Fibroblast of skin of left biceps (primary cell): ENCODE measurements at places on chromosomes 12 and 14.

DNA sequence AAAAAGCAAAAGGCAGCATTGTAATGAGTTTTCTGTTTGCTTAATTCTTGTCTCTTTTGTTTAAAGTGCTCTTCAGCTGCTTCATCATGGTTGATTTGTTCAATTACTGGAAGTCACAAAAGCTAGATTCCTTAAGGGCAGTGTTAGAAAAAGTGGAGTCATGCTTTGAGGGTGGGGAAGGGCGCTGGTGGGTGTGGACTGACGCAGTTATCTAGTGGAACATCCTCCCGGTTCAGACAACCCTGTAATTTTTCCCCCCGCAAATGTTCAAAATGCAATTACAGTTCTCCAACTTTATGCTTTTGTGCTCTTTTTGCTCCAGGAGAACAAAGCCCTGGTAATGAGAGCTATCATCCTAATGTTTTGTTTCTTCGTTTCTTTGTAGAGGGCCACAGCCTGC, 2.1 kb downstream of the AKAP6 start:
- DNase-seq: no peak

DNA sequence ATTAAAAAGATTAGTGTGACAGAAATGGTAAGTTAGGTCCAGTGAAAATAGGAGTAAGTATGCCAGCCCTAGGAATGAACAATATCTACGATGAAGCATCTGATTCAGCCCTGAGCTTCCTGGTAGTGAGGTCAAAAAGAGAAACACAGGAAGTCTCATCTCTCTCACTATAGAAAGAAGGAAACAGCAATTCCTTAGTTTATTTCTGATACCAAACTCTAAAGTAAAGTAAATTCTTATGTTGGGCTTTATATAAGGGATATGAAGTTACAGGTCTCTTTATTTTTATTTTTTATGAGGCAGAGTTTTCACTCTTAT, 76.7 kb upstream of the RFLNA start:
- DNase-seq: no peak

- peak; percentile 37 for DNase-seq
Observed at GRCh38 chr12:13534645-13535398, 338.3 kb downstream of the EMP1 start.

DNA sequence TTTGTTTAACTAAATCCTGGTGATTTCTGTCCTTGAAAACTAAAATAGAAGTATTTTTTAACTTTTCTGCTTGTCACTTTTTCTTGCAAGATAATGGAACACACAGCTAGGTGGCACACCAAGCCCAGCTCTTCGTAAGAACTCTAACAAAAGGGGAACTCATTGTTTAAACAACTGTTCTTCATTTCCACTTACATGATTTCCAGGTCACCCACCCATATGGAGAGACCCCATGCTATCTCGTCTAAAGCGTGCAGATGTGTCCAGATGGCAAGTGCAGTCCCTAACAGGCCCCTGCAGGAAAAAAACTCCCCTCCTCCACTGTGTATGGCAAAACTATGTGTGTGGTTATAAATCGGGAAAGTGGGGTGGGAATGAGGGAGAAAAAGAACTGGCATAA, 43.3 kb upstream of the NT5DC3 start:
- no peak for DNase-seq

GRCh38 chr12:130640901-130641300, 75.2 kb downstream of the RIMBP2 start:
- DNase-seq: no peak
